Right lung (tissue), 10 donors: ENCODE measurements at places on chromosomes 16 and 17.

DNA sequence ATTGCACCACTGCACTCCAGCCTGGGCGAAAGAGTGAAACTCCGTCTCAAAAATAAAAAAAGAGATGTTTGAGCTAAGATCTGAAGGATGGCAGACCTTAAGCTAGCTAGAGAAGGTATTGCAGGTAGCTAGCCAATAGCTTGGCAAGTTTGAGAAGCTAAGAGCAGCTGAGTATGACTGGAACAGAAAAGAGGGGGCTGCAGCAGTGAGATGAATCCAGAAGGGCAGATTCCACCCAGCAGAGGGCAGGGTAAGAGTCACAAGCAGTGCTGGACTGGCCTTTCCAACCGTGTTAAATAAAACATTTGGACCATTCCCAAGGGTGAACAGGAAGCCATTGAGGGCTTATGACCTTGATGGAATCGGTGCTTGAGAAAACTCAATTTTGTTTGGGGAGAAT lies 5.7 kb upstream of the PHAF1 start:
- no peak for DNase-seq

DNA sequence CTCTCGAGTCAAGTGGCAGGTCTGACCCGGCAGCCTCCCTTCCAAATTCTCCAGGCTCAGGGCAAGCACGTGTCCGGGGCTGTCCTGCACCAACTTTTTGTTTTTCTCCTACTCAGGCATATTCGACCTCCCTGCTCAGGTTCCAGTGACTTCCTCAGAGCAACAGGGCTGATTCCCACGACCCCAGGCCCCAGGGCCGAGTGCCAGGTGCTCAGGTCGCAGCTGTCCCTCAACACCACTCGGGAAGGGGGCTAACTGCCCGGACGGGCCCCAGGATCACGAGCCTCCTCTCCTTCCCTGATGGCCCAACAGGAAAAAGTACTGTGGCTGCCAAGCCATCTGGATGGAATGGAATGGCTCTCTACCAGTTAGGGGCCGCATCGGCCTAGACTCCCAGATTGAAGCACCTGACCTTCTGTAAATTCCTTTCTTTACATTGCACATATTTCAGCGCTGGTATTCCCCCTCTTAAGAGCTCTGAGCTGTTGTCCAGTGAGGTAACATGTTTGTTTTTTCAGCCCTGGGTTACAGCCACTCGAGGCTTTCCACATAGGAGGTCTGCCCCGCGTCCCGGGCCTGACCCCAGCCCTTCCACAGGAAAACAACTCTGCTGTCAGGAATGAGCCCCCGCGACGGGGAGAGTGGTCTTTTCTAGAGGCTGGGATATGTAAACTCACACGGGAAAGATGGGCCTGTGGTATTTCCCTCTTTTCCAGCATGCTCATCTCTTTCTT lies 25.0 kb downstream of the NXN start:
- no peak for DNase-seq

DNA sequence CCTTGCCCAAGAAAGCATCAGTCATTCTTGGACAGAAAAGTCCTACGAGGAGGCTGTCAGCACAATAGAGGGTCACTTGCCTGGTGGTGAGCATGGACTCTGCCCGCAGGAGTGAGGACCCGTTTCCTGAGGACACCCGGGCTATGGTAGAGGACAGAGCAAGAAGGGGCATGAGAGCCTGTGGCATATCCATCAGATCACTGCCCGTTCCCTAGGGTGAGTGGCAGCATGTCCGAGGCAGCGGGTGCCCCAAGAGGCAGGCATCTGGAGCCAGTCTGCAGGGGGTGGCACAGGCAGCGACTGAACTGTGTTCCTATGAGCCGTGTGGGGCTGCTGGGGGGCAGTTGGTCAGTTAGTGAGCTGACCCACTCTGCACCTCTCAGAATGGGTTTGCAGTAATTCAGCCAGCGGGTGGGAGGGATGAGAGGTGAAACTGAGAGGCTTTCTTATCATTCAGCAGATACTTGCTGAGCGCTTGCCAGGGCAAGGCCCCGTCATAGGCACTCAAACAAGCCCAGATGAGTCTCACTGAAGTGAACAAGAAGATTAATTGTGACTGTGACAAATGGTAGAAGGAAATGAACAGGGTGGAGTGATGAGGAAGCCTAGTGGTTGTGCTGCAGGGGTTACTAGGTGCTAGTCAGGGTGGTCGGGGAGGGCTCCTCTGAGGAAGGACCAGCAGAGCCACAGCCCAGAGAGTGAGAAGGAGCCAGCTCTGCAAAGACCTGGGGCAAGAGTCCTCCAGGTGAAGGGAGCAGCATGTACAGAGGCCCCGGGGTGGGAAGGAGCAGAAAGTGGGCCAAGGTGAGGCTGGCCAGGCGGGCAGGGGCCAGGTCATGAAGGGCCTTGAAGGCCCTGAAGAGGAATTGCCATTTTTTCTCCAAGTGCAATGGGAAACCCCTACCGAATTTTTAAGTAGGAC lies 87.9 kb downstream of the CLEC16A start:
- DNase-seq = no peak

DNA sequence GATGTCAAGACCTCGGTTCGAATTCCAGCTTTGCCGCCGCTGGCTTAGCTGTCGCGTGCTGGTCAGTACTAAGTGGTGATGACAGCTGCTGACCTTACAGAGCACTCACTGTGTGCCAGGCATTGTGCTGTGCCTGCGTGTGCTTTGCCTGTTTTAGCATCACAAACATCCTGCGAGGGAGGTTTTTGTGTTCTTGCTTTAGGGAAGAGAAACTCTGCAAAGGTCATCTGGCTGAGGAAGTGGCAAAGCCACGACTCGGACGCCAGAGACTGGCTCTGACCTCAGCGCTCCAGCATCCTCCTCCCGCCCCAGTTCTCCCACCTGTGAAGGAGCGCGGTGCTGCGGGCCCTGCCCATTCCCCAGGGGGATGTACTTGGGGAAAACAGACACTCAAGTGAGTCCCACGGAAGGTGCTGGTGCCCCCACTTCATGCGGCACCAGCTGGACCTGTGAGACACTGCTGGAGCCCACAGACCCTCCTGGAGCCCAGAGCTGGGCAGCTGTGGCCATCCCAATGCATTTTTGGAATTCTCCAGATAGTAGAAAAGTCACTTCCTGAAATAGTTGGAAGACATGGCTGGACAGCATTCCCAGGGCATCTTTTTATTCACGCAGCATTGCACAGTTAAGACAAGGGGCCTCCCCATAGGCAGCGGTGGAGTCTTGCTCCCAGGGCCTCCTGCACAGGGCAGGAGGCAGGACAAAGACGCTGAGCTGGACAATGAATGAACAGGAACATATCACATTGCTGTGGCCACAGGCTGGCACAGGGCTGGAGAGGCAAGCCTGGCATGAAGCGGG lies 20.0 kb upstream of the HERPUD1 start:
- DNase-seq = no peak

- DNase-seq = no peak
Measured at GRCh38 chr16:79632289-79632688, 31.8 kb upstream of the MAF start.

DNA sequence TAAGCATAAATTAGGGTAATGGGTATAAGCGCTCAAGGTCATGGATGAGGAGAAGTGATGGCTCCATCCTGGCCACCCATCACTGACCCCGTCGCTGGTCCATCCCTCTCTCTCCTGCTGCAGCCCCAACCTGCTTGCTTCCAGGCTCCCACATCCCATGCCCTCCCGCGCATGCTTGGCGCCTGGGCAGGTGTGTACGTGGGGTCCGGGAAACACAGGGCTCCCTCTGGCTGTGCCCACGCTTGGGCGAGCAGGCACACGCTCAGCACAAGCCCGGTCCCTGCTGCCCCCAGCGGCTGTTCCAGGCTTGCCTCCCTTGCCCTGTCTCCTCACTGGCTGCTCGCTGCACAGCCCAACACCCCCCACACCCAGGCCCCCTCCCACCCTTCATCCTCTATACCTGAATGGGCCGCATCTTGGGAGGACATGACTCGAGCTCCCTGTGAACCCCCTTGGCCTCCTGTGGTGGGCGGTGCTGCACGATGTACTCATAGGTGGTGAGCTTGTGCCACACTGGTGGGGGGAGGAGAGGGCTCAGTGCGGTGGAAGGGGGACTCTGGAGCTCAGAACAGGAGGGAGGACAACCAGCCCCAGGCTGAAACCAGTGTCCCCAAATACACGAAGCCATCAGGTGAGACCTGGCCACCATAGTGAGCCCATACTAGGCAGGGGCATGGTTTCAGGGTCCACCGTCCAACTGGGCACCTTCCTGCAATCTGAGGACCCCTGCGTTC lies 4.7 kb upstream of the TPPP3 start:
- DNase-seq = no peak

DNA sequence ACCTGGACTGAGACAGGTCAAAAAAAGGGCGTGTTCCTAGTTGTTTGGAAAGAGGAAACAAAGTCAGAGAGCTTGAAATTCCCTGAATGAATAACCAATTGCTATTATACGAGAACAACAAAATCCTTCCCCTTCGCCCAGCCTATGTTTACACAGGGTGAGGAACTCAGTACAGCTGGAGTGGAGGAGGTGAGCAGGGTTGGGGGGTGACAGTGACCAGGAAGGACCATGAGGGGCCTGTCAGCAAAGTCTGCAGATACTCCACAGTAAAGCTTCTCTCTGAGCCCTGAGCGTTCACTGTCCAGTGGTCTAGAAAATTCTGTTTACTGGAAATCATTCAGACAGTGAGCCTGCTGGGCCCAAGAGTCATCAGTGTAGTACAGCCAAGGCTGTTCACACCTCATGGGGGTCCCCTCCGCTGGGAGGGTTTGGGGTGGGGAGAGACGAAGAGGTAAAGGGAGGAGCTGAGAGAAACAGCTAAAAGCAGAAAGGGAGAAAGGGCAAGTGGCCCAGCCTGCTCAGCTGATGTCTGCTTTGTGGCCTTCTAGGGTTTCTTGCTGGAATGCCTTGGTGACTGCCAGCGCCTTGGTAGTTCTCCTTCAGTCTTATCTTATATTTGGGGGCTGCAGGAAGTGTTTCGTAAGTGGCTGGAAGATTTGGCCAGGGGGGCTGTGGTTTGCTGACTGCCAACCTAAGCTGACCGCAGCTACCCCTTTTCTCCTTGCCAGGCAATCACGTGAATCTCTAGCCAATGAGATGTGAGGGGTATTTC lies 5.7 kb downstream of the DUSP3 start:
- DNase-seq = no peak

GRCh38 chr17:74514632-74515334 lies 16.5 kb downstream of the CD300LB start:
- no peak for DNase-seq

- no peak for DNase-seq
Measured at GRCh38 chr17:16439303-16439791, 24.0 kb downstream of the TRPV2 start.

GRCh38 chr17:82922646-82923045 lies 82.8 kb upstream of the ZNF750 start:
- DNase-seq = no peak

DNA sequence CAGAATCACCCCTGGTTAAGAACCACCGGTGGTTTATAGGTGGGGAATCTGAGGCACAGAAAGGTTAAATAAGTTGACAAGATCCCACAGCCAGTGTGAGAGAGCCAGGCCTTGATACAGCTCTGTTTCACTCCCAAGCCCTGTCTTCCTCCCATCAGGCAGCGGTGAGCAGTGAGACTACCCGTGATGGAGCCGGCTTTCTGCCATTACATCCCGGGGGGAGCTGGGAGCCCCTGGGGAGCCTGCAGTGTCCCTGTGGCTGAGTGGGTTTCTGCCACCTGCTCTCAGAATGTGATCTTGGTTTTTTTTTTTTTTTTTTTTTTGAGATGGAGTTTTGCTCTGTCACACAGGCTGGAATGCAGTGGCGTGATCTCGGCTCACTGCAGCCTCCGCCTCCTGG lies 66.4 kb downstream of the ABCC1 start:
- no peak for DNase-seq

GRCh38 chr17:17190188-17190587 lies 15.9 kb downstream of the PLD6 start:
- DNase-seq = no peak

DNA sequence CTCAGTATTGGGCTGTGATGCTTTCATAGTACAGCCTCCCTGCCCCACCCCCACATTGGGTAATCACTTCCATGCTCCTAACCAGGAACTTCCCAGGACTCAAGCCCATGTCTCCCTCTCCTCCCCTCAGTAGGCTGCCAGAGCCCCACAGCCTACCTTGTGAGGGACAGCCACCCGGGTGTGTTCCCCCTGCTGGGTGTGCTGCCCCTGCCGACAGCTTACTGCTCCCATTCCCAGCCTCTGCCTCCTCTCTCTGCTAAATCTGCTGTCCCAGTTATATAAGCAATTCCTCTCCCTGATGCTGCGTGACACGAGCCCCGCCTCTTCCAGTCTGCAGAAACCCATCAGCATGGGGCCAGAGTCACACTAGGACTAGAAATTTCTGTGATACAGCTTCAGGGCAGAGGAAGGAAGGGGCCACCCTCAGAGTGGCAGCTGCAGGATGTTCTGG lies at the start of gene RSKR:
TSS of gene RSKR (minus strand) at position 255 of the 451 bp plus-strand sequence. CDS start at position 231, 24 bp downstream.
- DNase-seq = no peak

DNA sequence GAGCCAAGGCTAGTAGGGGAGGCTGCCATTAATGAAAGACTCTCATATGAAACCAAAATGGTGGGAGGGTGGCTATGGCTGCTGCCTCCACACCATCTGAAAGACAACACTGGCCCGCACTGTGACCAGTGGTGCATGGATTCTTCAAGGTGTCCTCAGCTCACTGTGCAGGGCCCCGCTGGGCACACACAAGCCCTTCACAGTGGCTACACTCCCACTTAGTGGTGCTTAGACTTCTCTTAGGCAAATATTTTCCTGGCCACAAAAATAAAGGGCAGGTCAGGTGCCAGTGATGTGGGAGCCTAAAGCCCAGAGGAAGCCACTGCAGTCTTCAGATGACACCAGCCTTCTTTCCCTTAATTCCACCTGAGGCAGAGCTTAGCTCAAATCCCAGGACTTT lies 38.1 kb upstream of the IRX3 start:
- no peak for DNase-seq
